ENCODE measurements at places on chromosomes 4 and X.

DNA sequence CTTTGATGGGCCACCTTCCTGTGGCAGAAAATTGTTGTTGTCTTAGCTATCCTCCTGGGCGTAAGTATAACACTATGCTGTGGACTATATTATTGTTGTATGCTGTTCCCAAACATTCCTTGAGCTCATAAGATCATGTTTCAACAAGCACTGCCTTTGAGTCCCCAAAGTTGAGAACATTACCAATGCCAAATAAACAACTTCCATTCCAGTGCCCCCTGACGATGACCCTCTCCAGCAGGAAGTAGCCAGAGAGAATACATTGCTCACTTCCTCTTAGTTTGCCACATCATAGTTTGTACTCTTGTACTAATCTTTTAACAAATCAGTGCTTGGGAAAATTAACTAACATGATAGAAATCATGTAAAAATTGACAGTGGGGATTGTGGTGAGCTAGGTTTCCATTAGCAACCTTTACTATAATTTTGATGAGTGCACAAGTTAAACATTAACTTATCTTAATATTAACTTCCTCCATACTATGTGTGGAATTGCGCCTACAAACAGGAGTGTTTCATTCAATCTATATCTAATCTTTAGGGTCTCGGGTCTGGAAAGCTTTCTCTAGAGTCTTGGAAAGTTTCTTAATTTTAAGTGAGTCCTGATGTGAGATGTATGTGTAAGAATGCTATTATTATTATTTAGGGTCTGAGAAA is 20.3 kb upstream of the DHX15 start:
- DNase-seq: no peak

- DNase-seq: no peak
These were observed 141.0 kb downstream of the ARX start for GRCh38 chrX:24874604-24875247.

GRCh38 chrX:117834076-117834475 is 282.5 kb downstream of the KLHL13 start:
- DNase-seq: no peak

GRCh38 chr4:187171706-187172339 is 448.2 kb upstream of the FAT1 start:
- no peak for DNase-seq

Measured in right kidney (tissue), 9 donors.